ENCODE measurements at places on chromosomes 16 and 17.

DNA sequence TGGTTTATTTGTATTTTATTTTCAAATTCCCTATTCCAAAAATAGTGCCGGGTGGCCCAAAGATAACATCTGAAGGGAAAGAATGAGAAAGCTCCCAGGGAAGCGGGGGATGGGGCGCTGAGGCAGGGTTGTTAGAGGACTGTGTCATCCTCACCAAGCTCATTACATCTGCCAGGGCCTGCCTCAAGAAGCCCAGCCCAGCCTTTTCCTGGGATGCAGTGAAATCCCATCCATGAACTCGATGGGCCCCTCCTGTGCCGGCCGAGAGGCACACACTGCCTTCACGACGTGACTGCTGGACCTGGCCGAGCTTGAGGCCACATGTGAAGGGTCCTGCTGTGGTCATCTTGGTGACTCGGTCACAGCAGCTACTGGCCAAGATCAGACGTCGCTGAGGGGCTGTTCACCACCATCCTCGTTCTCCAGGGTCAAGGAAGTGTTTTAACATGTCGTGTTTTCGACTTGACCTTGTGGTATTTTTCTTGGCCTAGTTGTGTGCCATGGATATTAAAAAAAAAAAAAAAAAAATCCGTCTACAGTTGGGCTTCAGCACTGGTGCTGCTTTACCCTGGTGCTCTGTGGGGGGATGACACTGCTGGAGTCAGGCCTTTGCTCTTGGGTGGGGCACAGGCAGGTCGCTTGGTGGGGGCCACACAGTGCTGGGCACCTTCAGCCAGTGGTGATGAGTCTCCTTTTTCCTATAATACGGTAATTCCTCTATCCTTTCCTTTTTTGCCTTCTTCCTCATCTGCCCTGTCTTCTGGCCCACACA lies 4.9 kb downstream of the TIMM22 start:
- DNase-seq: no peak

DNA sequence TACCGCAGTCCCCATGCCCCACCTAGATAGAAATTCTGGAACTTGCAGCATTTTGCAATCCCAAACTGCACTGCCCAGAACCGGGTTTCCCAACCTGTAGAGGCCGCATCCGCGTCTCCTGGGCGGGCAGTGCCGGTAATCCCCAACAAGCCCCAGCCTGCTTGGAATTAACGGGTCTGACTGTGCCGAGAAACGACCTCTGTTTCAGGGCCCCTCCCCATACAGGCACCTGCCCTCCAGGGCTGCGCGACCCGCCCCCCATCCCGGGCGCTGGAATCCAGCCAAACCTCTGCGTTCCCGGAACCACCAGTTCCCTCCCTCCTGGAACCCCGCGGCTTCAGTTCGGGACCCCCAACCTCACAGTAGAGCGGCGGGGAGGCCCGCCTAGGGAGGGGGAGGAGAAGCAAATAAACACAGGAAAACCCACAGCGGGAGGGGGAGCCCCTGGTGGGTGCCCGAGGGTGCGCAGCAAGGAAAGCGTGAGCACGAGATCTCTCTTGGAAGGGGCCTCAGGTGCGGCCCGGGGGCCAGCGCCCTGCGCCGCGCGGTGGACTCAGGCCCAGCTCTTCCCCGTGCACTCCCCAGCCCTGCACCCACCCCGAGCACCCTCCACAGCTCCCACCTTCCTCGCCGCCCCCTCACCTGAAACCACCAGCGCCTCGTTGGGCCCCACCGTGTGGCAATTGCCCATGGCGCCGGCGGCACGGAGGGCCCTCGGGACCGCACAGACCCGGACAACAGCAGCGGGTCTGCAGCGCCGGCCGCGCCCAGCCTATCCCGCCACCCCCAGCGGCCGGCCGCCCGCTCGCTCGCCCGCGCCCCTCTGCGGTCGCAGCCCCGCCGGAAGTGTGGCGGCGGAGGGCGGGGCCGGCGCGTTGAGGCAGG lies at the start of gene FLOT2:
Gene FLOT2 (minus strand): TSS at position 850 of the 885 bp plus-strand sequence. CDS start 159 bp downstream, at position 691.
- peak; percentile 39 for DNase-seq

DNA sequence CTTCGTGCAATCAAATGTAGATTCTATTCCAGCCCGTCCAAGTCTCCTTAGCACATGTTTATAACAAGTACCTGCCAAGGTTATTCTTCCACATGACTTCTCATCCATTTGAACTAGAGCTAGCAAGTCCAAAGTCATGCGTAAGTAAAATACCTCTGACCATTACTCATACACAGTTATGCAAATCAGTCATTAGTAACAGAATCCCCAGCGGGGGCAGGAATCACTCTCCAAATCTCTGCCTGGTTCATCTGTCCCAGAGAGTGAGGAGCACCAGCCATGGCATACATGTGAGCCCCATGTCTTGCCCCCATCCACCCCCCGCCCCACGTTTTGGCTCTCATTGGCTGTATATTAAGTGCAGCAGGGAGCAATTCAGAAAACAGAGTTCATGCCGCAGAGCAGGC lies 27.7 kb downstream of the SRL start:
- DNase-seq: no peak

GRCh38 chr17:18968345-18968744 lies 16.4 kb downstream of the SLC5A10 start:
- DNase-seq: no peak

GRCh38 chr16:1309888-1310831 lies 724 bp downstream of the UBE2I start:
- peak; percentile 23 for DNase-seq

DNA sequence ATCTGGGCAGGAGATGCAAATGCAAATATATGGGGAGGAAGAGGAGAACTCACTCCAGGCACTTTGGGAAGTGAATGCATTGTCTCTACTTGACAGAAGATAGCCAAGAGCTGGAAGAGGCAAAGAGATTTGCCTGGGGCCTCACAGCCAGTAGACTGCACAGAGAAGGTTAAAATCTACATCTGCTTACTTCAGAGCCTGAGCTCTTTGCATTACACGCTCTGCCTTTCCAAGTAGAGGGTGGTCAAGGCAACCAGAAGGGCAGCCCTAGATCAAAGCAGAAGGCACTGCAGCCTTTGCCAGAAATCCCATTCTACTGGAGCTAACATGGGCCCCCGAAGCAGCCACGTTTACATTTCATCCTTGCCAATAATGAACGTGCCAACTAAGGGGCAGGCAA lies 407.2 kb upstream of the CCL2 start:
- DNase-seq: no peak

DNA sequence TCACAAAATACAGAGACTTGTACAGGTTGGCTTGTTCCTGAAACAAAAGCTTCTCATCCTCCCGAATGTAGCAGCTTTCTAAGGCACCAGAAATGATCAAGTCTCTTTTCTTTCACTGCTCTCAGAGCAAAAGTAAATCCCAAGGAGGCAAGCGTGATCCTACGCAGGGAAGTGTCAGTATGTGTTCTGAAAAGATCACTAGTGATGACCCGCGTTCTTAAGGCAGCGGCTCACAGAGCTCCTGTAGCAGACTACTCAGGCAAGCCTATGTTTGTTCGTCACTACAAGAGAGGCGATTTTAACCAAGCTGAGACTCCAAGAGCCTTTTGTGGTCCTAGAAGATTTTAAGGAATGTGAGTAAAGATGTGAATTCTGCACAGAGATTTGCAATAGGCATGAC lies 34.5 kb downstream of the WIPI1 start:
- DNase-seq: no peak

- DNase-seq: no peak
Measured at GRCh38 chr17:38867968-38868816, 1.7 kb upstream of the LASP1 start.

DNA sequence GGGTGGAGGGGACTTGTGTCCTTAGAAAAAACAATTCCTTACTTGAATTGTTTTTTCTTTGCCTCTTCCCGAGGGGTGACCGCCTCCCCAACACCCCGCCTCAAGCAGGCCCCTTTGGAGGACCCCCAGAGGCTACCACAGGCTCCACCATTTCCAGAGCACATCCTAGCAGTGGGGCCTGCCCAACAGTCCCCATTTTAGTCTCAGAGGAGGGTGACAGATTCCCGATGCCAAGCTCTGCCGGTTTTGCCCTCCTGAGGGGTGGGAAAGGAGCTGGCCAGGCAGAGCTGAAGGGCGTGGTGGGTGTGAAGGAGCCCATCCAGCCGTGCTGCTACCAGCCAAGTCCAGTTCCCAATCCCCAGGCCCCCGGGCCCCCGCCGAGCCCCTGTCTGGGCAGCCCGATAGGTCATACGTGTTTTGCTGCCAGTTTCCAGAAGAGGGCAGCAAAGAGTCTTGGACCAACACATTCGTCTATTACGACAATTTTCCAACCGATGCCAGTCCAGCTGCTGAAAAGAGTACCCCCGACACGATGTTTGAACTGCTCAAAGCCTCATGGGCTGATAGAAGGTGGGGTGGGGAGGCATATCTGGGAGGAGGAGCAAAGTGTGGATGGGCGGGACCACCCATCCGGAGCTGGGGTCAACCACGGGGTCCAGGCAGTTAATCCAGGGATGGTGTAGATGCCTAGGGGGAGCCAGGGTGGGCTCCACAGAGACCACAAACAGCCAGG lies 18.8 kb upstream of the GAA start:
- peak; percentile 30 for DNase-seq

DNA sequence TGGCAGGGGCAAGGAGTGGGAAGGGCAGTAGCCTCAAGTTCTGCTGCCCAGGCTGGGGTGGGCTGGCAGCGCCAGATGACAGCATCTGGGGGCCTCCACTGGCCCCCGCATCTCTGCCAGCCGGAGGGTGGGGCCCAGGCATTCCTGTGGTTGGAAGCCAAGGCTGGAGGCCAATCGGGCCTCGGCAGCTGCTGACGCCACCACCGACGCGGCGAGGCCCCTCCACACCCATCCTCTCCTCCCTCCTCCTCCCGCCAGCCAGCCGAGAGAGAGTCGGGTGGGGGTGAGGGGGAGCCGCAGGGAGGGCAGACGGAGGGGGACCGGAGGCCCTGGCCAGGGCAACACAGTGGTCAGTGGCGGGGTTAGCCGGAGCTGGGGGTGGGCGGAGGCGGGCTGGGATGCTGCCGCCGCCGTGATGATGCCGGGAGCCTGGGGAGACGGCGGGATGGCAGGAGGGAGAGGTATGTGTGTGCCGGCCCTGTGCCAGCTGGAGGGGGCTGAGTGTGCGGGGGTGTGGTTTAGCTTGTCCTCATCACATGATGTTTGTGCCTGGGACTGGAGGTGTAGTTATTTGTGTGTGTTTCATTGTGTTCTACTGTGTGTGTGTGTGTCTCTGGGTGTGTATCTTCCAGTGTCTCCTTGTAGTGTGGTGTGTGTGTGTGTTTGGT lies 36.6 kb downstream of the ARHGAP23 start:
- no peak for DNase-seq

DNA sequence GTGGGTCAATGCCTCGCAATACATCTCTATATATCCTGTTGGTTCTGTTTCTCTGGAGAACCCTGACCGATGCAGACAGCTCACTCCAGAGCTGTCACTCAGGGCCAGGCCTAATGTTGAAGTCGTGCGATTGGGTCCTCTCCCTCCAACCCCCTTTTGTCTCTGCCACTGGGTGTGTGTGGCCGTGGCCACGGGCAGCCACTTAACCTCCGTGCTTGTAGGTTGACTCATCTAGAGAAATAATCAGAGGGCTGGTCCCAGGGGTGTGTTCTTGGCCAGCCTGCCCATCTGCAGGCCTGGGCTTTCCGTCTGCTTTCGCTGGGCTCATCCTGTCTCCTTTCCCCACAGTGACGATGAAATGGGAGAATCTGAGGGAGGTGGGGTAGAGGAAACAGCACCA lies 7.4 kb downstream of the ADAD2 start:
- no peak for DNase-seq

DNA sequence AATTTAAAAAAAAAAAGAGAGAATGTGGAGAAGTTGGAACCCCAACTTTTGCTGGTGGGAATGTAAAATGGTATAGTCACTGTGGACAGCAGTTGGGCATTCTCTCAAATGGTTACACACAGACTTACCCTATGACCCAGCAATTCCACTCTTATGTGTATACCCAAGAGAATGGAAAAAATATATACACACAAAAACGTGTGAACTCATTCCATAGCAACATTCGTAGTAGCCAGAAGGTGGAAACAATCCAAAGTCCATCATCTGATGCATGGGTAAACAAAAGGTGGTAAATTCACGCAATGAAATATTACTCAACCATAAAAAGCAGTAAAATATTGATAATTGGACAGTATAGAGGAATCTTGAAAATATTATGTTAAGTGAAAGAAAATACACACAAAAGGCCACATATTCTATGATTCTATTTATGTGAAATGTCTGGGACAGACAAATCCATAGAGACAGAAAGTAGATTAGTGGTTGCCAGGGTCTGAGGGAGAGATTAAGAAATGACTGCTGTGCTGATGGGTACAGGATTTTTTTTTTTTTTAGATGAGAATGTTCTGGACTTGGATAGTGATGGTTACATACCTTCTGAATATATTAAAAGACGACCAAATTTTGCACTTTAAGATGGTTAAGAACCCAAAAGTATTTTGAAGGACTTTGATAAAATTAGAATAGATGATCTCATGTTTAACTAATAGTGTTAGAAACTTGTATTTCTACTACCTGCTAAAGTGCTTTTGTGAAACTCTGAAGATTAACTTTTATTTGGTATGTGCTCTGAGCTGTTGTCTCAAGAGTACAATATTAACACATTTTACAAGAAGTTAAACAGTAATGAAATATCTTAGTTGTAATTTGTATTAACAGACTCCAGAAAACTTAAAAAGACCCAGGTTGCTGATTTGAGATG lies 60.9 kb downstream of the MRTFB start:
- no peak for DNase-seq

DNA sequence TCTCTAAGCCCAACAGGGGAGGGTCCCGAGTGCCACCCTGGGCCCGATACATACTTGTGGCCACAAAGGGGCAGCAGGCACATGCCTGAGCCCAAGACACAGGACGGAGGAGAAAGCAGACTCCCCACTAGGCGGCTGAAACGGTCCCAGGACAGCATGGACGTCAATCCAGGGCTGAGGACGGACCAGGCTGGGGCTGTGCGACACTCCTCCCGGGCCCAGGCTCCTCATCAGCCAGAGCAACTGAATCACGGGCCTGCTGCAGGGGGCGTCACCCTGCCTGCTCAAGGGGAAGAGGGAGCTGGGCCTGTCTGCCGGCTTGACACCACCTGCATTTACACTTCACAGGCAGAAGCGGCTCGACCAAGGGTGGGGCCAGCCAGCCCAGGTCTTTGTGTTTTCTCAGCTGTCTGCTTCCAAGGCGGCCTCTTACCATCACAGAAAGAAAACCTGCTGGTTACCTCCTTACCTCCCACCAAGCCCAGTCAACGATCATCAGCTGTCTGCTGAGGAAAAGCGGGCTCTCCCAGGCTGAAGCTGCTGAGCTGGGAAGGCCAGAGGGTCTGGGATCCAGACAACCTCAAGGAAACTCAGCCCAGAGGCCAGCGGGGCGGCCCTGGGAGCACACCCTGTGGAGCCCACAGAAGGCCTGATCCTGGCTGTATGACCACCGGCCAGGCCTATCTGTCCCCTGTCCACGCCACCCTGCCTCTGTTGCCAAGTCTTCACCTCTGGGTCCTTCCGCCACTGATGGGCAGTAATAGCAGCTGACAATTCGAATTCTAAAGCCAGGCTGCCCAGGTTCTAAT lies 26.4 kb downstream of the KIFC3 start:
- DNase-seq: no peak

DNA sequence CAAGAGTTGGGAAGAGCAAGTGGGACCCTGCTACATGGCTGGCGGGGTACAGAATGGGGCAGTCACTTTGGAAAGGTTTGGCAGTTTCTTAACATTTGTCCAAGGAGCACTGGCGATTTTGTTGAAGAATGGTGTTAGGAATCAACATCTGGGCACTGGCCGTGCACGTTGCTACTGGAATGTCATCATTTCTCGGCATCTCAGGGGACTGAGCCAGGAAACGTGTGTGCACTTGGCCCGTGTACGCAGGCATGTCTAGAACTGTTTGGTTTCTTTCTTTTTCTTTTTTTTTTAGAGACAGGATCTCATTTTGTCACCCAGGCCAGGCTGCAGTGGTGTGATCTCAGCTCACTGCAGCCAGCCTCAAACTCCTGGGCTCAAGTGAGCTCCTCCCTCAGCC lies 17.3 kb upstream of the FOXK2 start:
- no peak for DNase-seq
